ENCODE measurements at places on chromosomes 4 and X.

DNA sequence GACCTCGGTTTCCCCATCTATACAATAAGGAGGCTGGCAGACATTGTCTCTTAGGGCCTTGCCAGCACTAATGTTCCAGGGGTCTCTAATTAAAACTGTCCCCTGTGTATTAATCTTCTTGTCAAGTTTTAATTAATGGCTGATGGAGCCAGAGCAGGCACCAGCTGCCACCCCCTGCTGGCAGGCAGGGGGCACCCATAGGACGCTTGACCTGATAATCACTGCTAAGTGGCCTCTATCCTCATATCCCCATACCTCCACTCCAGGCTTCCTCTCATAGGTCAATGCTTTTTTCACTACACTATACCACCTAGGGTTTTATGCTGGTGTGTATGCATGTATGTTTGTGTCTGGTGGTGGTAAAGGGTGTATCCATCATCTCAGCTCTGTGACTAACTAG, 89.4 kb downstream of the EFNB1 start:
- no peak for DNase-seq

DNA sequence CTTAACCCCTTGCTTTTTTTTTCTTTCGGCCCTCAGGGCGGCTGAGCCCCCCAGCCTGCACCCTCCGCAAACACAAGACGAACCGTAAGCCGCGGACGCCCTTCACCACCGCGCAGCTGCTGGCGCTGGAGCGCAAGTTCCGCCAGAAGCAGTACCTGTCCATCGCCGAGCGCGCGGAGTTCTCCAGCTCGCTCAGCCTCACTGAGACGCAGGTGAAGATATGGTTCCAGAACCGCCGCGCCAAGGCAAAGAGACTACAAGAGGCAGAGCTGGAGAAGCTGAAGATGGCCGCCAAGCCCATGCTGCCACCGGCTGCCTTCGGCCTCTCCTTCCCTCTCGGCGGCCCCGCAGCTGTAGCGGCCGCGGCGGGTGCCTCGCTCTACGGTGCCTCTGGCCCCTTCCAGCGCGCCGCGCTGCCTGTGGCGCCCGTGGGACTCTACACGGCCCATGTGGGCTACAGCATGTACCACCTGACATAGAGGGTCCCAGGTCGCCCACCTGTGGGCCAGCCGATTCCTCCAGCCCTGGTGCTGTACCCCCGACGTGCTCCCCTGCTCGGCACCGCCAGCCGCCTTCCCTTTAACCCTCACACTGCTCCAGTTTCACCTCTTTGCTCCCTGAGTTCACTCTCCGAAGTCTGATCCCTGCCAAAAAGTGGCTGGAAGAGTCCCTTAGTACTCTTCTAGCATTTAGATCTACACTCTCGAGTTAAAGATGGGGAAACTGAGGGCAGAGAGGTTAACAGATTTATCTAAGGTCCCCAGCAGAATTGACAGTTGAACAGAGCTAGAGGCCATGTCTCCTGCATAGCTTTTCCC, 3.4 kb downstream of the MSX1 start:
- no peak for DNase-seq

DNA sequence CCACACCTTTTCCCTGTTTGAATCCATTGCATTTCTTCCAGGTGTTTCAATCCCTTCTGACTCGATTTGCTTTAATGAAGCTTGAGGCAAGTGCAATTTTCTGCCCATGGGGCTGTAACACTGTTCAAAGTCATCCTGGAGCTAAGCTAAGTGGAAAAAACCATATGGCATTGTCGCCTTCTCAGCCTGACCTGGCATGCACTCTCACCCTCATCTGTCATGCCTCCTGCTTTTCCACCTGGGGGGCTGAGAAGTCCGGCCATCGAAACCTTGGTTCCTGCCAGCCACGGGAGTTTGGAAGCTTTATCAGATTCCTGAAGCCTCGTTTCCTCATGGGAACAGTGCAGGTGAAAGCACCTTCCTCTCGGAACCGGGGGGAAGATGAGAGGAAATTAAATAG, 38.2 kb downstream of the WFS1 start:
- no peak for DNase-seq

GRCh38 chr4:155099231-155099630, 109.2 kb upstream of the NPY2R start:
- DNase-seq: no peak

GRCh38 chr4:87654487-87655044, 4.5 kb downstream of the DMP1 start:
- no peak for DNase-seq

All from substantia nigra (tissue), 51 donors.